T-helper 2 cell (primary cell): ENCODE measurements at places on chromosomes 16 and 17.

DNA sequence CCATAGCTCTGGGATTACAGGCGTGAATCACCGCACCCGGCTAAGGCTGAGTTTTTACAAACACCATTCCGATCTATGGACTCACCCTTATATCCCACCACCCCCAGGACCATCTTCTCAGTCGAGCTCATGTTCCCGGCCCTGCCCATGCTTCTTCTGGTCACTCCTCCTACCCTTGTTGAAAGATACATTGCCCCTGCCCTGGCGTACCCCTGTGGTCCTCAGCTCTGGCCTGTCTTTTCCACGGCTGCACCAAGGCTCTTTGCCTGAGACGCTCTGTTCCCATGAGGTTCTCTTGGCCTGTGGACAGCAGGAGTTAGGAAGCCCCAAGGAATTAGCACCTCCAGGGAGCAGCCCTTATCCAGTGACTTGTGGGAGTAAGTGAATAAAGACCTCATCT lies 379.4 kb upstream of the TNRC6C start:
- no peak for DNase-seq

DNA sequence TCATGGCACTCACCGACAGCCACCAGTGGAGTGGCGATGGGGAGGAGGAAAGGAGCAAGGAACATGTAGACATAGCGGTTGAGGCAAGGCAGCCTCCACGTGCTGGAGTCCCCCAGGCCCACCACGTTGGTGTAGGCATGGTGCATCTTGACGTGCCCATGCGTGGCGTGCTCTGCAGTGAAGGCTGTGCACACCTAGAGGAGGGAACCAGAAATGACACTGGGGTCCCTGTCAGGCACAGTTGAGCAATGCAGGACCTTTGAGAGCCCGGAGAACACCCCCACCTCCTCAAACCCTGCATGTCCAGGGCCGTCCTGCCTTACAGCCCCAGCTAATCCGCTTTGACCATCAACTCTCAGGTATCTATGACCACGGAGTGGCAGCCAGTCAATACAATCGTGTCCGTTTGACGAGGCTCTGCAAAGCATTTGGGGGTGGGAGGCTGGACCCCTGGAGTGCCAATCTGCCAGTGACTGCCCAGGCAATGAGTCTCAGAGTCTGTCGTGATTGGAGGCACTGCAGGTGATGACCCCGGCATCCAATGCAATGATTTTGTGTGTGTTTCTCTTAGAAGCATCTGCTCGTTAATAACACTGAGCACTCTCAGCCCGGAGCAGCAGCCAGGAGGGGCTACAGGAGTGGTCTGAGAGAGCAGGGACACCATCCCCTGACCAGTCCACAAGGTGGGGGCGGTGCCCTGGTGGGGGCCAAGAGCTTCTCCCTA lies 9.9 kb upstream of the FDXR start:
- no peak for DNase-seq

DNA sequence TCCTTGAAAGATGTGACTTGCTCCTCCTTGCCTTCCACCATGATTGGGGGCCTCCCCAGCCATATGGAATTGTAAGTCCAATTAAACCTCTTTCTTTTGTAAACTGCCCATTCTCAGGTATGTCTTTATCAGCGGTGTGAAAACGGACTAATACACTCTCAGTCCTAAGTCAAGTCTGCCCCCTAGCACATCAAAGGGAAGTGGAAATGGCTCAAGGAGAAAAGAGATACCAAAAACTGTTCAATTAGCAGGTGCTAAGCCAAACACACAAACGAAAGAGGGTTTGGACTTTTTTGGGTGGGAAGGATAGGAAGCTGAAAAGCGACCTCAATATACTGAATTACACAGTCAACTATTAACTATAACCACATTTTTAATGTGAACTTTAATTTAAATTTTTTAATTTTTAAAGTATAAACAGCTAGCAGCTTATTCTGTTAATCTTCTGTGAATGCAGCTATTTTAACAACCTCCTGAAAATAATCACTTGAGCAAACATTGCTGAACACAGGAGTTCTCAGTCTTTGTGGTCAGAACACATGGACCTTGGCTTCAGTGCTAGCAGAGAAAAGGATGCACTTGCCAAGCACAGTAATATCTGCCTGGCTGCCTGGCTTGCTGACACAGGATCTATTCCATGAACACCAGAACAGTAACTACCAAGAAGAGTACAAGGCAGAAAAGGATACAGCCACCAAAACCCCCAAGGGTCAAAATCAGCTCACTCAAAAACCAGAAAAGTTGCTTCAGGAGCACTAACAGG lies 10.9 kb downstream of the ZNF18 start:
- no peak for DNase-seq

DNA sequence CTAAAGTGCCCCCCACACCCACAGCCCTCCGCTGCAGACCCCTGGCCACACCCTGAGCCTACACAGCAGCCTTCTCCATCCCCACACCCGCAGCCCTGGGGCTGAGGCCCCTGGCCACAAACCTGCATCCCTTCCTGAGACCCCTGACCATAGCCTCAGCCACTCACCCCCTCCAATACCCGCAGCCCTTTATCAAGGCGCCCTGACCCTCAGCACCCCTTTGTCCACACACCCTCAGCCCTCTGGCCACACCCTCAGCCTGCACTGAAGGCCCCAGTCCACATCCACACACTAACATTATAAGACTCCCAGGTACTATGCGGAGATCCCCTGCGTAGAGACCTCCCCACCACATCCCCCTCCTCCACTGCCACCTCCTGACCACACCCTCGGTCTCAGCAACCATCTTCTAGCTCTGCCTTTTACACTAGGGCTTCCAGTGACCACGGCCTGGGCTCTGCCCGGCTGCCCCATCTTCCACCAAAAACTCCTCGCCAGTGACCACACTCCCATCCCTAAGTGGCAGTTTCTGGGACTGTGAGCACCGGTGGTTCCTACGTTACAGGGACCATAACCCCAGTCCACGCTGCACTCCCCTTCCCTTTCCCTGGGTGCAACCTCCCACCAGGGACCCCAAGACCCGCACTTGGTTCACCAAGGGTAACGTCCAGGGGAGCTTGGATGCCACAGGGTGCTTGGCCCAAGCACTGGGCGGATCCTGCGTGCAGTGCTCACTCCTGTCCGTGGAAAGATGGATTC lies 818 bp downstream of the TPPP3 start:
- DNase-seq: no peak

DNA sequence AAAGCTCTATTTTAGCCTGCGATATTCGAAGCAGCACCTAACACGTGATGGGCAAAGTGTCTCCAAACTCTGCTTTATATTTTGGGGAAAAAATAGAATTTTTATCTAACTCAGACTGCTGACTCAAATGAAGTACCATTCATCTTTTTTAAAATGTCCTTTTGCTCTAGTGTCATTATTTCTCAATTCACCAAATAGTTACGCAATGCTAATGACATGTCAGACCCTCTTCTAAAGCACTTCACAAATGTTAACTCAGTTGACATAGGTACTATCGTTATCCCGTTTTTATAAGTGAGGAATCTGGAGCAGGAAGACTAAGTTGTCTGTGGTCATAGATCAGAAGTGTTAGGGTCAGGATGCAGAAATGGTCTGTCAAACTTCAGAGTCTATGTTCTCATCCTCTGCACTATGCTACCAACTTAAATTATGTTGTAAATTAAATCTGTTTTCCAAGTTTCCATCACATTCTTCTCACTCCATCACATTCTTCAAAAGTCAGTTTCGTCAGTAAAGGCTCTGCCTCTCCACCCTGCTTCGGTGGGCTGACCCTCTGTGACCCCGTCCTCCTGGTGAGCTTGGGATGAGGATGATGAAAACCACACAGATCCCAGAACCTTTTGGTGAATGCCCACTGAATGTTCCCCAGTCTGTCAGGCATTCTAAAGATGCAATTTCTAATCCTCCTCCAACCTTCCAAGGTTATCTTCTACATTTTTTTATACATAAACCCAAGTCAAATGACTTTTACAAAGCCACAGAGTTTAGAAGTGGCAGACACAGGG lies 102.8 kb downstream of the ADAMTS18 start:
- no peak for DNase-seq

DNA sequence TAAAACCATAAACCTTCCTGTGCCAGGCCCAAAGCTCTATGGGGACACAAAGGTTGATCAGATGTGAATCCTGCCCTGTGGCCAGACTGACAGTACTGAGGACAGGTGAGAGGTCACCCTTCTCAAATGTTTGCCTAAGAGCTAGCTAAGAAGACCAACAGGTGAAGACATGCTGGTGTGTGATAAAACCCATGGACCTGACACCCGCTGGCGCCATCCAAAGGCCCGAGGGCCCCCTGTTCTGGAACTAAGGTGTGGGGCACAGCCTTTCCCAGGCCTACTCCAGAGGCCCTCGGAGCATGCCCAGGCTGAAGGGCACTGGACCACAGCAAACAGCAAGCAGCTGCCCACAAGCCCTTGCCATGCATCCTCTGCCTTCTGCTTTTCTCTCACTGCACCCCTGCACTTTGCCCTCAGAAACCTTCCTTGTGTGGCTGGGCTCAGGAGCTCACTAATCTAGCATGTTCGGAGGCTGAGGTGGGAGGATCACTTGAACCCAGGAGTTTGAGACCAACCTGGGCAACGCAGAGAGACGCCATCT lies 5.2 kb upstream of the CDK3 start:
- no peak for DNase-seq

- DNase-seq: no peak
Measured at GRCh38 chr17:19578545-19578944, 44.9 kb downstream of the SLC47A1 start.

DNA sequence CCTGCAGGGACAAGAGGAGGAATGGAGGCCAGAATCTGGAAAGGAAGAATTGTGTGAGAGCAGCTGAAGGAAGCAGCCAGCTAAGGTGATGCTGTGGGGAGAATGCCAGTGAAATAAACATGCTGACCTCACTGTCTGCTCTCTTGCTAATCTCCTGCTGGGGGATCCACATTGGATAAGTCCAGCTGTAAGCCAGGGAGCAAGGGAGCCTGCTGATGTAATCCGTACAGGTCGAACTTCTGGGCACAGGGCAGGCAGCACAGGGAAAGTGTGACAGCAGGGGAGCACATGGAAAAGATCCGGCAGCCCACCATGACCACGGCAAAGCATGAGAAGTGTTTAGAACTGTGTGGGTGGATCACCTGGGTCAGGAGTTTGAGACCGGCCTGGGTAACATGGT lies 7.5 kb upstream of the XPO6 start:
- no peak for DNase-seq

DNA sequence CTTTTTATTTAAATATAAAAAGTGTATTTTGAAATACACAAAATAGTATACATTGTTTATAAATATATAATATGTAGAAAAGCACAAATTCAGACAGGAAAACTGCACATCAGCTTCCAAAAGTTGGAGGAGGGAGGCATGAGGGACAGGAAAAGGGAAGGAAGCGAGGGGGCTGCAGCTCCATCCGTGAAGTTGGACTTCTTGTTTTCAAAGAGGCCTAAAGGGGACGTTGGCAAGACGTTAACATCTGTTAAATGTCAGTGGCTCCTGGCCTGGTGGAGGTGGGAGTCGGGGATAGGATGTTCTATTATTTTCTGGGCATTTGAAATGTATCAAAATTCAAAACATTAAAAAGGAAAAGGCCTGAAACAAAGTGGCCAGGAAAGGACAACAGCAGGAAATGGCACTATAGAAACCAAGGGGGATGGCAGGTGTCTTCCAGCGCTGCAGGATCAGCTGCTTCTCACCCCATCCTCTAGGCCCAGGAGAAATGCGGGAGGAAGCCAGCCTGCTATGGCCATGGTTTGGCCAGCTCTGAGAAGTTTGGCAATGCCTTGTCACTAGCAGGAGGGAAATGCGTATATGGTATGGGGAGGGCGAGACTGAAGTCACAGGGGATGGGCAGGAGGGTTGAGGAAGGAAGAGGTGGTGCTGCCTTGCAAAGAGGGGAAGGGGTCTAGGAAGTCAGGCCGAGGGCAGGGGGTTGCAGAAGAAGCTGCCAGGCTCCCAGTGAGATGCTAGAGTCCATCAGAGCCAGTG lies 6.4 kb downstream of the CMTM2 start:
- no peak for DNase-seq

- DNase-seq: peak; percentile 89
Measured at GRCh38 chr16:53457670-53458069, 23.4 kb downstream of the RBL2 start.

- DNase-seq: no peak
Measured at GRCh38 chr16:59404509-59404908, 670.4 kb upstream of the GOT2 start.

GRCh38 chr16:87491522-87492290 lies 1.1 kb downstream of the ZCCHC14 start:
- no peak for DNase-seq

DNA sequence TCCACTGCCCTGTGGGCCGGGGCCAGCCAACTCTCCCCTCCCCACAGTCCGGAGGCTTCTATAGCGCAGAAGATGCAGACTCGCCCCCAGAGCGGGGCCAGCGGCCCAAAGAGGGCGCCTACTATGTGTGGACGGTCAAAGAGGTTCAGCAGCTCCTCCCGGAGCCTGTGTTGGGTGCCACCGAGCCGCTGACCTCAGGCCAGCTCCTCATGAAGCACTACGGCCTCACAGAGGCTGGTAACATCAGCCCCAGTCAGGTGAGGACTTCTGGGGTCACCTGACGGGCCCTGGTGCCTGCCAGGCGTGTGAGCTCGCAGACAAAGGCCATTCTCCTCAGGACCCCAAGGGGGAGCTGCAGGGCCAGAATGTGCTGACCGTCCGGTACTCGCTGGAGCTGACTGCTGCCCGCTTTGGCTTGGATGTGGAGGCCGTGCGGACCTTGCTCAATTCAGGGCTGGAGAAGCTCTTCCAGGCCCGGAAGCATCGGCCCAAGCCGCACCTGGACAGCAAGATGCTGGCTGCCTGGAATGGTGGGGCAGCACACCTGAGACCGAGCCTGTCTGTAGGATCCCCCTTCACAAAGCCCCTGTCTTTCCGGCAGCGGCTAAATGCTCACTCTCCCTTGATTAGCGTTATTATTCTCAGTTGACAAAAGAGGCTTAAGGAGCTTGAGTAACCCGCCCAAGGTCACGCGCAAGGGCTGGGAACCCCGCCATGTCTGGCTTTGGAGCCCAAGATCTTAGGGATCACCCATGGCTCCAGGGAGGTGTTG lies 3.9 kb downstream of the SPATA20 start:
- no peak for DNase-seq

DNA sequence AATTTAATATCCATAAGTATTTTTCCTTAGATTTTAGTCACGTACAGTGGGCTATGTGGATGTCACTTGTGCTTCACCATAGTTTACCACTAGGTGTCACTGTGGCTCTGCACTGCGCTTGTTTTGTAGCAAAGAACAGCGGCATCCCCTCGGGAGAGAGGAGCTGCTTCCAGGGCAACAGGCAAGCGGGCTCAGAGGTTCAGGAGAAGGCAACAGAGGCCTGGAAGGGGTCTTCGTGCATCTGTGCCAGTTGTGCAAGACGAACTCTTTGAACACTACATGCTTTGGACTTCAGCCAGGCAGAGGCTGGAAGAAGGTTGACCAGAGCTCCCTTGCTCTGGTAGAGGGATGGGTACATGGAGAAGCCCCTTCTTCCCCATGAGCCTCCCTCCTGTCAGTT lies 20.6 kb downstream of the CYB561 start:
- DNase-seq: peak; percentile 57

DNA sequence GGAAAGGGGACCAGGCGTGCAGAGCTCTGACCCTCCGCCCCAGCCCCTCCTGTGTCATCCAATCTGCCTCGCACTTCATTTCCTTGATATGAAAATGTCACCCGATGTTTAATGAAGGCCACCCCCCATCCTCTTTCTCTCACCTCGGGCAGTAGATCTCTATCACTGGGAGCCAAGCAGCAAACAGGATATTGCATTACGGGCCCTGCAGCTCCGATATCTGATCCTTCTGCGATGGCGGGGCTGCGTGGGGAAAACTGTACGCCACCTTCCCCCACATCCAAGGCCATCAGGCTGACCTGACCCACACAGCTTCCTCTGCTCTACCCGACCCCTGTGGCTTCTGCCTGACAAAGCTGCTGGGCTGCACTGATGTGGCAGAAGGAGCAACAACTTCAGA lies 74.9 kb downstream of the DYNLRB2 start:
- DNase-seq: no peak

GRCh38 chr16:49348408-49349176 lies 25.0 kb upstream of the C16orf78 start:
- DNase-seq: no peak
